ENCODE measurements at places on chromosomes 11 and 22.

DNA sequence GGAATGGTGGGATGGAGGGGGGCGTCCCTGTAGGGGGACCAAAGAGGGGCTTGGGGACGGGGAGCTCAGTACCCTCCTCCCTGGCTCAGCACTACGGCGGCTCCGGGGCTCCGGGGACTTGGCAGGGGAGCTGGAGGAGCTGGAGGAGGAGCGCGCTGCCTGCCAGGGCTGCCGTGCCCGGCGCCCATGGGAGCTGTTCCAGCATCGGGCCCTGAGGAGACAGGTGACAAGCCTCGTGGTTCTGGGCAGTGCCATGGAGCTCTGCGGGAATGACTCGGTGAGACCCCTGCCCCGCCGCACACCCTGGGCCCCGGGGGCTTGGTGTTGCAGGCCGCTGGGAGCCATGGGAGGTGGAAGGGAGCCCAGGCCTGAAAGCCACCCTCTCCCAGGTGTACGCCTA is 11.8 kb upstream of the MIF start:
- no peak for DNase-seq

GRCh38 chr11:126232683-126233082 is 21.1 kb downstream of the FAM118B start:
- DNase-seq = peak; percentile 64

- DNase-seq = peak; percentile 91
Observed at GRCh38 chr11:64969209-64969608, 2.7 kb downstream of the MAJIN start.

GRCh38 chr11:75013051-75013450 is 24.3 kb downstream of the NEU3 start:
- peak; percentile 29 for DNase-seq

DNA sequence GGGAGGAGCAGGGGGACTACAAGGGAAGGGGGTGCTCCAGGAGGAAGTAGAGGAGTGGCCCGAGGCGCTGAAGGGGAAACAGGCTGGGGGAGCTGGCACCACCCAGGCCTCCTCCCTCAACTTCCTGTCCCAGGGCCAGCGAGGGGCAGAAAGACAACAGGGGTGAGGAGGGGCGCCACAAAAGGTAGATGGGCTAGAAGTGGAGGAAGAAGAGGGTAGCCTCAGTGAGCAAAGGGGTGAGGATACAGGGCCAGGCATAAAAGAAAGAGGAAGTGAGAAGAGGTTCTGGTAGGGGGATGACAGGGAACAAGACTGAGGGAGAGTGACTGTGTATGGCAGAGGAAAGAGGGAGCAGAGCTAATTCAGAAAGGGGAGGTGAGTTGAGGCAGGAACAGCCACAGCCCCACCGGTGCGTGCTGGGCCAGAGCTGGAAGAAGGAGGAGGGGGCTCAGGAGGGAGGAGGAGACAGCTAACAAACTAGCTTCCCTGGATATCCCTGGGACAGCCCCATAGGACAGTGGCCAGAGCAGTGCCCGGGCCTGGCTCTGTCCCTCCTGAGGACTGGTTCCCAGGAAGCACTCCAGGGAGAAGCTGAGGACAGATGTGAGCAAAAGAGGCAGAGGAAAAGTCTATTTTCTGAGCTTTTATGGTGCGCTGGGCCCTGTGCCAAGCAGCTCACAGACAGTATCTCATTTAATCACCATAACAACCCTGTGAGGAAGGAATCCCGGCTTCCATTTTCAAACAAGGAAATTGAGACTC is 8.5 kb downstream of the DCHS1 start:
- DNase-seq = no peak

DNA sequence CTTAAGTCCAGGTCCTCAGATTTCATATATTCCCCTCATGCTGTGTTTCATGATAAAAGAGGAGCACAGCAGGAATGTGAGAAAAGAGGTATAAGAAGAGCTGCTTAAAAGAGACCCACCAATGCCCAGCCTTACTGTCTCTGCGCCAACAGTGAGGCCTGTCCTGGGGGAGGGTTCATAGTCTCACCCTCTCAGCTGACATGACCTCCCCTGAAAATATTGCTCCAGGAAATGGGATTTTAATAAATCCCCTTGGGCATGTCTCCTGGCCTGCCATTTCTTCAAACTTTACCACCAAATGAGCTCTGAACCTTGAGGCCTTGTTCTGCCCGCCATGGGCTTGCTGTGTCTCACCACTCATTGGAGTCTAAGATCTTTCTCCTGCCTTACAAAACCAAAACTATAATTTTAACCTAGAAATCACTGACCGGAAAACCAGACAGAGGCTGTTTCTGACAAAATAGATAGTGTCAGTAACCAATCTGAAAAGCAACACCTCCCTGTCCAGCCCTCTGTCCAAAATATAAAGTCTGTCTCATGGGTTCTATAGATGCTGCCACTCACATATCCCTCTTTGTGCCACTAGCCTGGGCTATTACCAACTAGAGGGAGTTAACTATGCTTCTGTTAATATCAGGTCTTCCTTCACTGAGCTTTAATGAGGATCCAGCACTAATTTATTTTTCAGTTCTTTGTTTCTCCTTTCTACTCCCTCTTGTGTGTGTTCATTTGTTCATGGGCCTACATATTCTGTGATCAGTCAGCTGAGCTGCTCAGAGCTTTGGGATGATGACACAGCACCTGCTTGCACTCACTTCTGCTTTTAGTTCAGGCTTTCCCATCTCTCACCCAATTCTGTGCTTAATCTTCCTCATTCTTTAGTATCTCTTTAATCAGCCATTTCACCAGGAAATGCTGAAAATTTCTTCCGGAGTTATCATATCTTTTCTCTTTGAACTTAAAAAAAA is at the start of gene OR2AG2:
Gene OR2AG2, minus strand, starts transcription at position 51 of the 968 bp plus-strand sequence. CDS start 3,019 bp downstream, outside the sequence.
- no peak for DNase-seq

DNA sequence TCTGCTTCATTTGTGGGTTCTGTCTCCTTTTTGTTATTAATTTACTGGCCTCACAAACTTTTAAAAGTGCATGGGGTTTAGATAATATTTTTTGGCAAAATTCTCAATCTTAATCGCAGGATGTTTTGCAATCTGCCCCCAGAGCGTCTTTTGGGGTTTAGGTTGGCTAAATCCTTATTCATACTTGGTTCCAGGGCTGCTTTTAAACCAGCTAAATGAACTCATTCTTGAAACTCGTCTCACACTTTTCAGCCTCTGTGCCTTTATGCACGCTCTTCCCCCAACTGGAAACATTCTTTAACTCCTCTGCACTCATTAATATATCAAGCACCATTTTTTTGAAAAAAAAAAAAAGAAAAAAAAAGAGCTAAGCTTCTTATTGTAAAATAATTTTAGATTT is 131.7 kb downstream of the KIF18A start:
- no peak for DNase-seq

- no peak for DNase-seq
Observed at GRCh38 chr11:92846491-92847125, 122.8 kb upstream of the MTNR1B start.

DNA sequence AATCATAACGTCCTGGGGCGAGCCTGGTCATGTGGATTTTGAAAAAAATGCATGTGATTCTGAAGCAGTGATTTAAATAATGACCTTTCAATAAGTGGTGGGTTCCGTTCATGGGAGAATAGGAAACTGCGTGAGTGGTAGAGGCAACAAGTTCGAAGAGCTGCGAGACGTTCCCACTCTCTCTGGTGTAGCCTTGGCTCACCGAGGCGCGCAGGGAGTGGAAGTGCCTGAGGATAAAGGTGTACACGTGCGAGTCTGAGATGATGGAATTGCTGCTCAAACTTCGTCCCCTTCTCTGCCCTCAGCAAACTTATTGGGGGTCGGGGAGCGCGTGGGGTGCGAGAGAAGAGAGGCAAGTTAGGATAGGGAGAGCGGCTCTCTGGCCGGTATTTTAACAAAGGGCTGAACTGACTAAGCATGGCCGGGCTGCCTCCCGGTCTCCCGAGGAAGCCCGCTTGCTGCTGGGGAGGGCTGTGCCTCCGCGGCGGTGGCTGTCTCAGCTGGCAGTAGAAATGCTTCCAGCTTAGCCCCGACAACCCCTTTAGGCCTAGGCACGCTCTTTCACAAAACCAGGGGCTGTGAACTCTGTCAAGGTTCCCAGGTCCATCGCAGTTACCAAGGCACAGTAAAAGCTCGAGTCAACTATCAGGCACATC is 875 bp upstream of the STT3A start:
- DNase-seq = peak; percentile 40

- peak; percentile 86 for DNase-seq
Observed at GRCh38 chr11:69044111-69045013, 4.4 kb upstream of the TPCN2 start.

- DNase-seq = no peak
Observed at GRCh38 chr22:46551321-46551720, 13.9 kb upstream of the CELSR1 start.

GRCh38 chr22:36329254-36330078 is 58.3 kb downstream of the MYH9 start:
- peak; percentile 95 for DNase-seq

- DNase-seq = peak; percentile 46
Observed at GRCh38 chr11:102318469-102318868, 1.2 kb downstream of the BIRC3 start.

DNA sequence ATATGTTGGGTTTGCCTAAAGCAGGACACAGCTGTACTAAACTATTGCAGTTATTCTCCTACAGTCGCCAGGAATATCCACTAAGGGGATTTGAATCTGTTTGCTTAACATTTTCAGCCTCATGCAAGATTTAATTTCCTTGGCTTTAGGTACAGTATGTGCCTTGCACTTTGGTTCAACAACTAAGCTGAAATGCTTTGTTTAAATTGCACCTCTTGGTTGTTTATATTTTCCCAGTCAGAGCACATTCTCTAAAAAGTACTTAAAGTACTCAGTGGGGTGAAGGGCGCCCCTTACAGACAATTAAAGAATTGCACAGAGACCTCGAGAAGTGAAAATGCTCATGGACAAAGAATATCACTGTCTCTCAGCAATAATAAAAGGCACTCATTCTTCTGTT is 107.8 kb upstream of the MTNR1B start:
- no peak for DNase-seq

GRCh38 chr11:45089251-45089650 is 57.2 kb upstream of the PRDM11 start:
- peak; percentile 80 for DNase-seq

DNA sequence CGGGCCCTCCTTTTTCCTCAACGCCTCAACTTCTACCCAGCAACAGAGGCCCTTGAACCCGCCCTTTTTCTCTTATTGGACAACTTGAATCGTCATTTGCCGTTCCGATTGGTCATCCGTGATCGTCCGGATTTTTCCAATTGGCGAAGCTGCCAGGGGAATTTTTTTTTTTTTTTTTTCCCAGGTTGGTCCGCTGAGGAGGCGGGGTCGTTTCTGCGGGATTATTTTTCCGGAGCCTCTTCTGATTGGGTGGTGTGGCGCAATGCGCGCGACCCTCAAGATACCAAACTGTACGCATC is 465 bp upstream of the TTC9C start:
- DNase-seq = peak; percentile 99

DNA sequence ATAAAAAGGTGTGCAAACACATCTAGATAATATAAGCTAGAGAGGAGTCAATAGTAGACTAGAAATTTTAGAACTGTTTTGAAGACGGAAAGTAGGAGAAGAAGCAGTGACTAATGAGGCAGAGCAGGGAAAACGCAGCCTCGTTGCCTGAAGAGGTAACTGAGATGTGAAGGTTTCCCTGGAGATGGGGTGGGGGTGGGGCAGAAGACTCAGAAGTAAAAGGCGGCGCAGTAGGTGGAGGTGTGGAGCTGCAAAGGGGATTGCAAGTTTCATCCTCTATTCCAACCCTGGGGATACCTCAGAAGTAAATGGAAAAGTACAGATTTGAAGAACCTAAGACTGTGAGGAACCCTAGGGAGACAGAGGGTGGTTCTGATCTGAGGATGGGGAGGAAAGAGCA is 109.5 kb downstream of the TMPRSS5 start:
- DNase-seq = no peak

- DNase-seq = no peak
Observed at GRCh38 chr11:19316434-19316833, 75.7 kb upstream of the E2F8 start.

DNA sequence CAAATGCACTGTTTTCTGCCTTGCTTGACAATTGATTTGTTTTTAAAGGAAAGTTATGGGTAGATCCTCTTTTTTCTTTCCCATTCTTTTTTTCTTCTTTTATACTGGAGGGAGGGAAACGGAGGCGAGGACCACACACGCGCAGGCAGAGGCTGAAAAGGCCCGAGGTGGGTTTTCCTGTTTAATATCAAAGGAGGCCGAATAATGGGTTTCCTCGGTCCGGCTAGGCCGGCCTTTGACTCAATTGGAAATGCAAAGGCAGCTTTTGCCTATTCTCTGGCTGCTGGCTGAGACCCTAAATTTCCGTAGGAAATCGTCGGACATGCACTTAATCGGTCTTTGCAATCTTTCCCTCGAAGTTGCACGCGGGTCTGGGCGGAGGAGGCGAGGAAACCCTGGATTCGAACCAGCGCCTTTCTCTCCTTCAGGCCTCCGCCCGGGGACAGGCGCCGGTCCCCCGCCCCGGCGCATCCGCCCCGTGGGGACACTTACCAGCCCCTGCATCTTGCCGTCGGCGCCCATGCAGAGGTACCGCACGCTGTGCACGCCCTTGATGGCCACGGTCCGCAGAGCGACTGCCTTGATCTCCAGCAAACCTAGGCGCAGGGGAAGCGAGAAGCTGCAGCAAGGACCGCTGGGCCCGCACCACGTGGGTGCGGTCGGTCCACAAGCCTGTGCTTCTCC is 911 bp downstream of the FGF19 start:
- no peak for DNase-seq

- DNase-seq = no peak
Observed at GRCh38 chr22:48660104-48660789, 1167.4 kb downstream of the BRD1 start.

- DNase-seq = peak; percentile 40
Observed at GRCh38 chr11:35289821-35290220, 129.5 kb downstream of the SLC1A2 start.

- DNase-seq = peak; percentile 96
Observed at GRCh38 chr11:129023968-129024676, 81.5 kb upstream of the TP53AIP1 start.

DNA sequence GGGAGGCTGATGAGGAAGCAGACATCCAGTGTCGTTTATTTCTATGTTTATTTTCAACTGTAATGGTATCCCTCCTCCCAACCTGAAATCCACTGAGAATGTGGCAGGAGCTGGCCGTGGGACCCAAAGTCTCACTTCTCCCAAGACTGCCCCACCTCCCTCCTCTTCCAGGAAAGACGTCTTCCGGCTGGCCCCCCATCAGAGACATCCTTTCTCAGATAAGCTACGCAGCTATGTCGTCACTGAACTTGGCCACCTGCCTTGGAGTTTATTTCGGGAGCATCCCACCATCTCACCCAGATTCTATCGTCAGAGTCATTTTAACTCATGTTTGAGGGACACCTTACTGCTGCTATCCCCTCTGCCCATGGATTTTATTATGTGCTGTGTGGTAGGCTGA is 13.9 kb downstream of the TMEM184B start:
- no peak for DNase-seq

DNA sequence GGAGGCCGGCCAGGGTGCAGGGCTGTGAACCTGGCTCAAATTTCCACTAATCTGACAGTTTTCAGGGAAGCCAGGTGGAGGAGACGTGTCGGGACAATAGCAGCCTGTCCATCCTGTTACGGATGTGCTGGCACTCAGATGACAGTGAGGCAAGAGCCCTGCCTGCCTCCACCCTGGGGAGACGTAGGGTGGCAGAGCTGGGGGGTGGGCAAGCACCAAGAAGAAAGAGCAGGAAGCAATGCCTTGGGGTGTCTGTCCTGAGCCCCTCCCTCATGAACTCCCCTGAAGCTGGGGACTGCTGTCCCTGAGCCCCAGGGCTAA is 10.0 kb upstream of the TRIM29 start:
- no peak for DNase-seq

GRCh38 chr11:126317756-126318573 is 14.1 kb downstream of the DCPS start:
- DNase-seq = no peak

GRCh38 chr11:120842195-120842594 is 181.7 kb upstream of the TBCEL start:
- no peak for DNase-seq
